ENCODE measurements at places on chromosomes 2 and 18. TPM values are rescaled to one million over a fixed set of nuclear protein-coding genes. Genes with fewer than 3 reads are reported as not detected.

DNA sequence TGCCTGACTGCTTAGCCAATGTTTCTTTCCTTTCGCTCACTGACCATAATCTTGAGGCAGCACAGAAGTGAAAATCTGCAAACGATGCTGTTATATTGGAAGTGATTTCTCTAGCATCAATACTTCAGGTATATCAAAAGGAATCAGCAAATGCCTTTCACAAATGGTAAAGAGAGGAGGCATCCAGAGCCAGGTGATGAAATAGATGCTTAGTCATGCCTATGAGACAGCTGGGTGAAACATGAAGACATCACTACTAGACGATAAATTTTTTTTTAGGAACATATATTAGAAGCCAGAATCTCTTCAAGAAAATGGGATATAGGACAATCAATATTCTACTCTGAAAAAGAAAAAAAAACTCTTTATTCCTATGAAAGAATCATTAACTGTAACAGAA lies 249.2 kb upstream of the SLC39A10 start:
- no peaks in the 10 kb centered on the region for H3K36me3 ChIP-seq
- DNase-seq, result no peak
- H3K27me3 ChIP-seq, result no peaks in the 10 kb centered on the region
- no peaks in the 10 kb centered on the region for H3K4me1 ChIP-seq

- H3K4me3 ChIP-seq, result no peak overlapping the region
- no peak for DNase-seq
- no peaks in the 10 kb centered on the region for H3K27me3 ChIP-seq
Observed at GRCh38 chr18:48922801-48923730, 27.7 kb downstream of the SMAD7 start.

DNA sequence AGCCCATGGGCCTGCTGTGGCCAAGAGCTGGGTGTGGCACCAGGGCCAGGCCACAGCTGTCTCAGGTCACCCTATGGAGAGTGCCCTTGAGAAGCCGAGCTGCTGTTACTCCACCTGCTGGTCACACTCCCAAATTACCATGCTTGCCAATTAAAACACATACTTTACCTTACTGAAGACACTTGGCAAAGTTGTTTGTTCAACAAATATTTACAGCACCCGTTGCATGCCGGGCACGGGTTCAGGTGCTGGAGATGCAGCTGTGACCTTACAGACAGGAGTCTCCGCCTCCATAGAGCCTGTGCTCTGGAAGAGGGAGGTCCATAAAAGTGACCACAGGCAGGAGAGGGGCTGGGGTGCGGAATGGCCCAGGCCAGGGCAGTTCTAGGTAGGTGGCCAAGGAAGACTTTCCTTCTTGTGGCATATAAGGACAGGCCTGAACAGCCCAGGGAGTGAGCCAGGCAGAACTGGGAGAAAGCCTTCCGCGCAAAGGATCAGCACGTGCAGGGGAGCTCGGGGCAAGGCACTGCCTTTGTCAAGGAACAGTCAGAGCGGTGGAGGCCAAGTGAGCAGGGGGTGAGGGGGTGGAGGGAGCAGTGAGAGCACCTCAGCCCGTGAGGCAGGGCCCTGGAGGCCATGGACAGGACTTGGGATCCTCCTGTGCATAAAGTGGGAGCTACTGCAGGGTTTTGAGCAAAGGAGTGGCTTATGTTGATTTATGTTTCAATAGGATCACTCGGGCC lies 23.6 kb upstream of the RBM44 start:
- H3K4me3 ChIP-seq, result no peak overlapping the region
- H3K36me3 ChIP-seq, result peaks cover 31% of the 10 kb centered on the region
- no peak overlapping the region for H3K27ac ChIP-seq
- peak; percentile 41 for DNase-seq
- no peaks in the 10 kb centered on the region for H3K27me3 ChIP-seq

- H3K27me3 ChIP-seq, result no peaks in the 10 kb centered on the region
- H3K4me3 ChIP-seq, result no peak overlapping the region
Observed at GRCh38 chr18:33097126-33097525, 324.3 kb upstream of the KLHL14 start.

- H3K4me1 ChIP-seq, result peaks cover 26% of the 10 kb centered on the region
- H3K27me3 ChIP-seq, result no peaks in the 10 kb centered on the region
- H3K27ac ChIP-seq, result peak overlapping the region; percentile 52
- H3K4me3 ChIP-seq, result no peak overlapping the region
- no peaks in the 10 kb centered on the region for H3K36me3 ChIP-seq
Observed at GRCh38 chr2:227153758-227154486, 10.1 kb downstream of the COL4A4 start.

DNA sequence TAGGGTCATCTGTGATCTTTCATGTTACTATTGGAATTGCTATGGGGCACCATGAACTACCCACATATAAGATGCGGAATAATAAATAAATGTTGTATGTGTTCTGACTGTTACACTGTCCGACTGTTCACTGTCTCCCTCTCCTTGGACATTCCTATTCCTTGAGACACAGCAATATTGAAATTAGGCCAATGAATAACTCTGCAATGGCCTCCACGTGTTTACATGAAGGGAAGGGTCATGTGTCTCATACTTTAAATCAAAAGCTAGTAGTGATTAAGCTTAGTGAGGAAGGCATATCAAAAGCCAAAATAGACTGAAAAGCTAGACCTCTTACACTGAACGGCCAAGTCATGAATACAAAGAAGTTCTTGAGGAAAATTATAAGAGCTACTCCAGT lies 751.3 kb downstream of the SOCS6 start:
- no peaks in the 10 kb centered on the region for H3K27me3 ChIP-seq
- H3K4me3 ChIP-seq, result no peak overlapping the region

DNA sequence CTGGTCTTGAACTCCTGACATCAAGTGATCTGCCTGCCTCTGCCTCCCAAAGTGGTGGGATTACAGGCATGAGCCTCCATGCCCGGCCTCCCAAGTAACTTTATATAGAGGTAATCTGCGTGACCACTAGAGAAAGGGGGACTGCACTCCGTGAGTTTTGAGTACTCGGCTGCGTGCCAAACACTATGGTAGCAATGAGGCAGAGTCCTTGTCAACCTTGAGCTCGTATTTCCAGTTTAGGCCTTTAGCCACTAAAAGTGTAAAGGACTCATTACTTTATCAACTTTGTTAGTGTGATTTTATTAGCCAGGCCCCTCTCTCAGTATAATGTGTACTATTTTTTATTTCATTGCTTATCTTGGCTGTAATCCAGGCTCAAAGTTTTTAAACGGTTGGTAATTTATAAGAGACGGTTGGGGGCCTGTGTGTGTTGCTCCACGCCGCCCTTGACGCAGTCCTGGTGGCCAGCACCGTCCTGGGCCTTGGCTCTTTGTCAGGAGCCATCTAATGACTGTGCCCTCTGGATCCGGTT lies 56.2 kb downstream of the ZCCHC2 start:
- no peaks in the 10 kb centered on the region for H3K27me3 ChIP-seq
- DNase-seq, result peak; percentile 59
- no peak overlapping the region for H3K4me3 ChIP-seq
- H3K4me1 ChIP-seq, result peaks cover 4% of the 10 kb centered on the region
- peak overlapping the region; percentile 50 for H3K27ac ChIP-seq

DNA sequence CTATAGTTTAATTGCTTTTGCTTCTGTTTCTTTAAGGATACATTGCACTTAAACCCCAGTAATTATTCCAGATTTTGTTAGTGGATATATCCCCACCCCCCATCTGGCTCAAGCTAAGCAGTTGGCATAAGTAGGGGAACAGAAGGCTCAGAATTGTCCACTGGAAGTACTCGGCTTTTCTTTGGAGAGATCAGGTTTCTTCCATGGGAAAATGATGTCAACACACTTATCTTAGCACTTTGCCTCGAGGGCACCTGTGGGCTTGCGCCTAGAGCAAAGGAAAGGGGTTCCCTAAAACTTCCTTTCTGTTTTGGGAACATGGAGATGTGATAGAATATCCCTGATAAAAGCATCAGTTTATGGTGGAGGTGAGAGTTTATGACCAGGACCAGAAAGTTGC lies 130.6 kb downstream of the FMNL2 start:
- DNase-seq, result no peak
- no peaks in the 10 kb centered on the region for H3K27me3 ChIP-seq
- no peak overlapping the region for H3K4me3 ChIP-seq

GRCh38 chr2:68943581-68944568 lies 8.8 kb downstream of the GKN2 start:
- H3K27me3 ChIP-seq, result no peaks in the 10 kb centered on the region
- H3K36me3 ChIP-seq, result no peaks in the 10 kb centered on the region
- DNase-seq, result peak; percentile 87
- peaks cover 18% of the 10 kb centered on the region for H3K4me1 ChIP-seq
- no peak overlapping the region for H3K4me3 ChIP-seq
- H3K27ac ChIP-seq, result peak overlapping the region; percentile 87

GRCh38 chr2:127293386-127293747 lies 577 bp downstream of the ERCC3 start:
- no peaks in the 10 kb centered on the region for H3K4me1 ChIP-seq
- no peak for DNase-seq
- H3K4me3 ChIP-seq, result peak overlapping the region; percentile 100
- no peak overlapping the region for H3K27ac ChIP-seq
- H3K36me3 ChIP-seq, result peaks cover 26% of the 10 kb centered on the region

- DNase-seq, result no peak
- no peaks in the 10 kb centered on the region for H3K4me1 ChIP-seq
- H3K4me3 ChIP-seq, result no peak overlapping the region
- H3K36me3 ChIP-seq, result no peaks in the 10 kb centered on the region
- no peak overlapping the region for H3K27ac ChIP-seq
- no peaks in the 10 kb centered on the region for H3K27me3 ChIP-seq
Observed at GRCh38 chr2:216319771-216320170, 52.5 kb downstream of the MARCHF4 start.

DNA sequence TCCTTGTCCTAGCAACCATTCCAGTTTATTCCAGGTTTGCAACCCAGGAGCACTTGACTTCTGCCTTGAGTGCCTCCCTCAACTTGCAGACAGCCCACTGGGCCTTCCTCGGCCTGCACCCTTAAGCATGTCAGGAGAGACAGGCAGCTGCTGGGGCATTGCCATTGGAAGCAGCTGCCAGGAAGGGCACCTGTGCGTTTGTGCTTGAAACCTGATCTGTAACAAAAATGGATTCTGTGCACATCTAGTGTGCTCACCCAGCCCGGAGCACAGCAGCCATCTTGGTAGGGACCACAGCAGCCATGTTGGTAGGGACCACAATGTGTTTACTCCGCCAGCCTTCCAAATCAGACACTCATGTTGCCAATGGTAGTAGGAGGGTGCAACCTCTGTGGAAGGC lies 44.3 kb upstream of the GLI2 start:
- H3K4me1 ChIP-seq, result no peaks in the 10 kb centered on the region
- no peak overlapping the region for H3K27ac ChIP-seq
- H3K27me3 ChIP-seq, result peaks cover 9% of the 10 kb centered on the region
- no peaks in the 10 kb centered on the region for H3K36me3 ChIP-seq

- DNase-seq, result no peak
- no peak overlapping the region for H3K4me3 ChIP-seq
- no peaks in the 10 kb centered on the region for H3K27me3 ChIP-seq
Observed at GRCh38 chr18:74803769-74804168, 206.1 kb downstream of the ZNF407 start.

DNA sequence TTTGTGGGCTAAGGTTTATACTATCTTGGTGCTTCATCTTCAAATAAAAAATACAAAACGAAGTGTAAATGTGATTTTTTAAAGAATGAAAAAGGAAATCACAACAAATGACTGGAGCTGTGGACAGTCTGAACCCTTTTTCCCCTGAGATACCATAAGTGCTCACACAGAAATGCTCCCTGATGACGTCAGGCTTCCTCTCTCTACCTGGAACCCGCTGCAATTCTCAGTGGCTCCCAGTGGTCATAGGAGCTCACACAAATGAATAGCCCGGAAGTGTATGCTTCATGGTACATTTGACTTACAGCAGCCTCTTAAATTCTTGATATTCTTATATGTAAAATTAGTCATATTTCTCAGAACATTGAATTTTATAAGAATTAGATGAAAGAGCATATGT lies 249.7 kb upstream of the GYPC start:
- no peaks in the 10 kb centered on the region for H3K27me3 ChIP-seq
- H3K4me3 ChIP-seq, result no peak overlapping the region
- no peaks in the 10 kb centered on the region for H3K4me1 ChIP-seq
- no peak overlapping the region for H3K27ac ChIP-seq
- no peak for DNase-seq

Gene TEX44
- not detected for total RNA-seq

Gene NAT8
- not detected for total RNA-seq

Gene IDH1
- 63.1 TPM for total RNA-seq

Gene DCDC2C
- total RNA-seq, result 0.89 TPM

Gene TOGARAM2
- under 0.01 TPM for total RNA-seq

Gene ALPP
- total RNA-seq, result not detected

Gene HOXD4
- total RNA-seq, result 4.2 TPM

Gene LRRTM4
- total RNA-seq, result not detected
